Activated CD4-positive, alpha-beta T cell treated with anti-CD3 and anti-CD28 coated beads, Interleukin-2, amount 10 ng/mL, durations not matched to agents 7 days and 5 days (primary cell): ENCODE measurements at places on chromosomes 6 and 20. TPM values are rescaled to one million over a fixed set of nuclear protein-coding genes. Genes with fewer than 3 reads are reported as not detected.

- DNase-seq = no peak
Measured at GRCh38 chr6:140985679-140986275, 1146.9 kb upstream of the GJE1 start.

DNA sequence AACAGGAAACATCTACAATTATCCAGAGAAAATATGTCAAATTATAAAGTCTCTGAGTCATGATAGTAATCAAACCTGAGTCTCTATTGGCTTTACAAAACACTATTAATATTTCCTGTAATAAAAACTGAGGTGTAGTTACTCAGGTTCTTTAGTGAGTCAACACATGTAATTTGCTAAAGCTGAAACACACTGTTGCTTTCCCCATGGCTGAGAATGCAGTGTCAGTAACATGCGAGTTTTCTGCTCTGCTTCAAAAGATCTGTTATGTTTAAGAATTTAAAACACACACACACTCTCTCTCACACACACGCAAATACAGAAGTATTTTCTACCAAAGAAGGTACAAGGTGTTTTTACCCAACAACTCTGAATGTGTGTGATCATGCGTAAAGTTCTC lies 38.6 kb downstream of the ATXN1 start:
- DNase-seq = no peak

GRCh38 chr6:169131390-169131789 lies 122.3 kb downstream of the THBS2 start:
- DNase-seq = no peak

Gene BHLHE23
- not detected for total RNA-seq

DNA sequence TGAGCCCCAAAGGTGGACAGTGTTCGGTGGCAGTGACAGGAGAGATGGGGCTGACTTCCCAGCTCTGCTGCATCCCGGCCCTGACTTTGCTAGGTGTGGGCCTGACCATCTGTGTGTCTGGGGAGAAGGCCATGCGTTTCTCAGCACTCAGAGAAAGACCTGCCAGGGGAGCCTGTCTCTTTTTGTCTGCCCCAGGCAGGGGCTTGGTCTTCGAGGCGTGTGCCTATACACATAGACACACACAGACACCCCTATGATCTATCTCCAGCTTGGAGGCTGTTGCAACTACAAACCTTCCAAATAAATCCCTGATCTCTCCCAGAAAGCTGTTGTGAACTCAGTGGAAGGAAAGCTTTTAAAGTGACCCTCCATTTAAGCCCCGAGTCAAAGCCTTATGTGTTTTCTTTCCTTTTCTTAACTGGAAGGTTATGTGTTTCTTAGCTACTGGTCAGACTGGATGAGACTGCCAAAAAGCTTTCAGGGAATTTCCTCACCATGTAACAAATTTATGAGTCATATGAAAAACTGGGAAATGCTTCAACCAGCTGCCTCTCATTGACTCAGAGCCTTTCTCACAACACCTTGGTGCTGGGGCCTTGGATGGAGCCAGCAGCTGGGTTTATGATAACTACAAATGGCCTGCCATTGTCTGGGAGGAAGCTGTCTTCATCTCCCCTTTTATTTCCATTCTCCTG lies 102.6 kb downstream of the CDC5L start:
- no peak for DNase-seq

GRCh38 chr6:152112491-152113261 lies 305.2 kb downstream of the ESR1 start:
- no peak for DNase-seq

Gene PNLDC1
- total RNA-seq = 0.30 TPM

- DNase-seq = no peak
Measured at GRCh38 chr6:36556281-36556680, 9.0 kb upstream of the STK38 start.

DNA sequence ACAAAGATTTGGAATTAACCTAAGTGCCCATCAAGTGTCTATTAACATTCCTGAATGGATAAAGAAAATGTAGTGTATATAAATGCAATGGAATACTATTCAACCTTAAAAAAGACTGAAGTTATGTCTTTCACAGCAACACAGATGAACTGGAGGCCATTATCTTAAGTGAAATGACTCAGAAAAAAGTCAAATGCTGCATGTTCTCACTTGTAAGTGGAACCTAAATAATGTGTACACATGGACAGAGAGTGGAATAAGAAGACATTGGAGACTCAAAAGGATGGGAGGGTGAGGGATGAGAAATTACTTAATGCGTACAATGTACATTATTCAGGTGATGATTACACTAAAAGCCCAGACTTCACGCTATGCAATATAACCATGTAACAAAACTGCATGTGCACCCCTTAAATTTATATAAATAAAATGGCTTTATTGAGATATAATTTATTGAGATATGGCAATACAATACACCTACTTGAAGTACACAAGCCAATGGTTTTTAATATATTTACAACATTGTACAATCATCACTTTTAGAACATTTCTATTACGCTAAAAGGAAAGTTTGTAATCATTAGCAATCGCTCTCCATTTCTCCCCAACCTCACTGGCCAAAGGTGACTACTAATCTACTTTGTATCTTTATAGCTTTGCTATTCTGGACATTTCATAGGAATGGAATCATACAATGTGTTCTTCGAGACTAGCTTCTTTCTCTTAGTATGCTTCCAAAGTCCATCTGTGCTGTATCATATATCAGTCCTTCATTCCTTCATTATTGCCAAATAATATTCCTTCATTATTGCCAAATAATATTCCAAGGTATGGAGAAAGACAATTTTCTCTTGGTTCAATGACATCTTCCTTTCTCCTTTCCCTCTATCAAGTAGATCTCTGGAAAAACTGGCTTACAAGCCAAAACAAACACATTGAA lies 5.8 kb downstream of the STX7 start:
- no peak for DNase-seq

DNA sequence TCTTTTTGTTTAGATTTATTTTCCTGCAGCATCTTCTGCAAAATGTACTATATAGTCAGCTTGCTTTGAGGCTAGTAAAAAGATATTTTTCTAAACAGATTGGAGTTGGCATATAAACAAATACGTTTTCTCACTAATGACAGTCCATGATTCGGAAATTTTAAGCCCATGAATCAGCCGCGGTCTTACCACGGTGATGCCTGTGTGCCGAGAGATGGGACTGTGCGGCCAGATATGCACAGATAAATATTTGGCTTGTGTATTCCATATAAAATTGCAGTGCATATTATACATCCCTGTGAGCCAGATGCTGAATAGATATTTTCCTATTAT lies 3.2 kb downstream of the FOXC1 start:
- no peak for DNase-seq

Gene OR12D3
- total RNA-seq = not detected

DNA sequence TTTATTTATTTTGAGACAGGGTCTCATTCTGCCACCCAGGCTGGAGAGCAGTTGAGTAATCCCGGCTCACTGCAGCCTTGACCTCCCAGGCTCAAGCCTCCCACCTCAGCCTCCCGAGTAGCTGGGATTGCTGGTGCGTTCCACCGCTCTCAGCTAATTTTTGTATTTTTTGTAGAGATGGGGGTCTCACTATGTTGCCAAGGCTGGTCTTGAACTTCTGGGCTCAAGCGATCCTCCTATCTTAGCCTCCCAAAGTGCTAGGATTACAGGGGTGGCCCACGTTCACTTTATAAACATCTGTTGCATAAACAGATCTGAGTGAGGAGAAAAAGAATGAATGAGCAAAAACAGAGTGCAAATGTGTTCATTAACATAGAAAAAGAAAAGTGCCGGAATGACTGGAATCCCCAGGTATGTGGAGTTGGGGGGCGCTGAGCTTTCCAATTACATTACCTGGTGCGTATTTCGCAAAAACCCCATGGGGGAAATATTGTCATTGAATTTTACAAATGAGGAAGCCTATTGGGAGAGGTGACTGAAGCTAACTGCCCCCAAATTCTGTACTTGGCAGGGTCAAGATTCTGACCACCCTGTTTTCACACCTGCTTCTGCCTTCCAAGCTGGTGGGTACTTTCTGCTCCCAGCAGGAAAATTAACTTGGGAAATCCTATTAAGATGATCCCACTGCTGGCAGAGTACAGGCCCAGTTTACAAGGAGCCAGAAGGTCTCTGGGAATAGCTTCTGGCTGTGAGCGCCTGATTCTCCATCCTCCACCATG lies 207.7 kb upstream of the JARID2 start:
- no peak for DNase-seq

DNA sequence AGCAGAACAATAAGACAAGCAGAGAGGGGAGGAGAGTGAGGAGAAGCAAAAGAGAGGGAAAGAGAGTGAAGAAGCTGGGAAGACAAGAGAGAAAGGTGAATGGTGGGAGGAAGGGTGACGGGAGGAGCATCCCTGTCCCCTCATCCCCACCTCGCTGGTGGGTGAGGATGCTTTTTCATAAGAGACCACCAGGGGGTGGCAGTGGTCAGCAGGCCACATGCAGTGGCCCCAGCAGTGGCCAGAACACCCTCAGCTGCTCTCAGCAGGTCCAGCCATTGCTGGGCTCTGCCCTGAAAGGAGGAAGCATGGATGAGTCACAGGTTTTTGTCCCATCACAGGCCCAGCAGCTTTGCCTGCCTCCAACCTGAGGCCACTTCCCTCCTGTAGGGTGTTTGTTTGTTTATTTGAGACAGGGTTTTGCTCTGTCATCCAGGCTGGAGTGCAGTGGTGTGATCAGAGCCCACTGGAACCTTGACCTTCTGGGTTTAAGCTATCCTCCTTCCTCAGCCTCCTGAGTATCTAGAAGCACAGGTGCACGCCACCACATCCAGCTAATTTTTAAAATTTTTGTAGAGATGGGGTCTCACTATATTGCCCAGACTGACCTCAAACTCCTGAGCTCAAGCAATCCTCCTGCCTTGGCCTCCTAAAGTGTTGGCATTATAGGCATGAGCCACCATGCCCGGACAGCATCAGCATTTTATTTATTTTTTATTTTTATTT lies 24.0 kb downstream of the FGD2 start:
- peak; percentile 44 for DNase-seq

DNA sequence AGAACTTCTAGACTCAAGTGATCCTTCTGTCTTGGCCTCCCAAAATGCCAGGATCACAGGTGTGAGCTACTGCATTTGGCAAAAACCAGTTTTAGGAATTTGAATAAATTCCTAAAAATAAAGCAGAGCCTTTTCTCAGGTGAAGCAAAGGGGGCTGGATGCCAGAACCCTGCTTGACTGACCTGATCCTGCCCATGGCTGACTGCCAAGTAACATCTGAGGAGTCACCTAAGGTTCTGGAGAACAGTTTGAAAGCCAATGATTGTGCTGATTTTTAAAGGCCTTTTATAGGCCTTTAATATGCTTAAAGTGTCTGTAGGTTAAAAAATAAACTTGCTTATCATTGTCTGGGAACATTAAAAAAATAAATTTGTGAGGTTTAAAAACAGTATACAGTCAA lies 14.1 kb upstream of the ZSCAN12 start:
- no peak for DNase-seq

Gene GTF3C6
- total RNA-seq = 98.7 TPM

Gene CRIP3
- not detected for total RNA-seq

Gene RPS6KA2
- total RNA-seq = 3.6 TPM

Gene SLC2A10
- total RNA-seq = not detected

Gene PPIL6
- 0.22 TPM for total RNA-seq

Gene OCSTAMP
- total RNA-seq = not detected

DNA sequence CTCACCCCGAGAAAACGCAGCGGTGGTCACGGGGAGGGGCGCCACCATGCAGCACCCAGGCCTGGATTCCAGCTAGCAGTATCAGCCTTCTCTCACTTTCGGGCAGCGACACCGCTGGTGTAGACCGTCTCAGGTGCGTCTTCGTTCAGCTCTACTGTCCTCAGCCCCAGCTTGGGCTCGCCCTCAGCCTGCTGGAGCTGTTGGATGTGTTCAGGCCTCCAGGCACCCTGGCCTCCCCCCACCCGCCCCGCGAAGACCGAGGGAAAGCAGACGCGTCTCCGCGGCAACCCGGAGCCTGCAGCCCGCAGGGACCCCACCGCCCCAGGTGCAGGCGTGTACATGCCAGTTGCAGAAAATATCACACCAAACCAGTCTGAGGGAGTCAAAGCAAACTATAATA lies 60.8 kb upstream of the CARMIL1 start:
- no peak for DNase-seq

Gene CST5
- not detected for total RNA-seq
